ENCODE measurements at places on chromosomes 1 and 21. TPM values are rescaled to one million over a fixed set of nuclear protein-coding genes. Genes with fewer than 3 reads are reported as not detected.

Gene IVNS1ABP
- total RNA-seq, result 134 TPM

Gene MX1
- total RNA-seq, result 106 TPM

DNA sequence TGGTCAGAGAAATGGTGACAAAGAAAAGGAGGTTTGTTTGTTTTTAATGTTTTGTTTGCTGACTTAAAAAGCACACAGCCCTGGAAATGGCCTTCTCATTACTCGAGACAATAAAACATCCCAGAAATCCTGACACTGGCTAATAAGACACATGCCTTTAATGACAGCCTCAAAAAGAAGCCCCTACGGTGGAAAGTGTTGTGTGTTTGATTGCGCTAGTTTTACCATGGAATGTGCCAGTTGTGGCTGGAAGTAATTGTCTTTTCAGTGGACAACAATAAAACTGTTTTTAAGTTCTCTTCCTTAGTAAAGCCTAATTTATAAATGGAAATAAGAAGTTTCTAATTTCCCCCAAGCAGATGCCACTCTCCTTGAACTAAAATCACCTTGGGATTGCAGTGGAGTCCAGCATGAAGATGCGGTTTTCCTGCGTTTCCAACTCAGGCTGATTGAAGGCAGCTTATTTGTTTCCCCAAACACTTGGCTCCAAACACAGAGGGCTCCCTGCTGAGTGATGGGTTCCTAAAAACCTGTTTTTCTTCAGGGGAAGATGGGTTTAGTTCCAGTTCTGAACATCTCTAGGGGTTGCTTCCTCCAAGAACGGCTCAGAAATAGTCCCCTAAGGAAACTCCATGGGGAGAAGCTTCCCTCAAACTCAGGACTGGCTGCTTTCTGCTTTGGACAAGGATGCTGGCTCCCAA is 54.3 kb downstream of the CD247 start:
- no peak for DNase-seq

DNA sequence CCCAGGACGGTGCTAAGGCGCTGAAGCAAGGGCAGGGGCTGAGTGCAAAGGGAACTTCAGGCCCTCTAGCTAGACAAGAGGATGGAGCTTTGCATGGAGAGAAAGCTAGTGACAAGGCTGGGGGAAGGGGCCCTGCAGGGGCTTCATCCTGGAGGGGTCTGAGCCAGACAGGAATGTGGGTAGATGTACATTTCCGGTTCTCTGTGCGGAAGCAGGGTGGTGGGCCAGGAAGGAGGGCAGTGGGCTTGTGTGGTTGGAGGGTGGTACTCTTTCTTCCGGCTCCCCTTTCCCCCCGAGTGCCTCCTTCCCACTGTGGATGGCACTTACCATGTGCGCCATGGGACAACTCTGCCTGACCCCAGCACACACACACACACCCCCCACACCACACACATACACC is 1.5 kb downstream of the KISS1 start:
- DNase-seq, result no peak

DNA sequence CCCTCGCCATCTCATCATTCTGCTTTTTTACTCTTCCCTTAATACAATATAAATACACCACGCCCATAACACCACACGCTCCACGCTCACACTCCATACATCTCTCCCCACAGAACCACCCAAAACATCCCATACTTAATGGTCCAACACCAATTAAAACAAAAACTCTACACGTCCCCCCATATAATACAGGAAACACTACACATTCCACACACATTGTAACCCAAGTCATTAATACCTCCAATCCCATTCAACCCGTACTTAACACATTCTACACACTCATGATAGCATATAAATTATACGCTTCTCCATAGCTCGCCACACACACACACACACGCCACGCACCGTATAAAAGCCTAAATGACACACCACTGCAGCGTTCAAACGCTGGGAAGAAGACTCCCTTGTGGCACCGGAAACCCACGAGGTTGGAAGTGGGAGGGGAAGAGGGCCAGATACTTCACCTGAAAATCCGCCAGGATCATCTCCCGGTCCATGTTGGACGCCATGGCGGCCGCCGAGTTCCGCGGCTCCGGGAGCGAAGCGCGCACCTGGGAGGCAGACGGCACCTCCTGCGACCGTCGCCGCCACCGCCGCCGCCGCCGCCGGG is 659 bp downstream of the FAF1 start:
- no peak for DNase-seq

Gene C8A
- not detected for total RNA-seq

DNA sequence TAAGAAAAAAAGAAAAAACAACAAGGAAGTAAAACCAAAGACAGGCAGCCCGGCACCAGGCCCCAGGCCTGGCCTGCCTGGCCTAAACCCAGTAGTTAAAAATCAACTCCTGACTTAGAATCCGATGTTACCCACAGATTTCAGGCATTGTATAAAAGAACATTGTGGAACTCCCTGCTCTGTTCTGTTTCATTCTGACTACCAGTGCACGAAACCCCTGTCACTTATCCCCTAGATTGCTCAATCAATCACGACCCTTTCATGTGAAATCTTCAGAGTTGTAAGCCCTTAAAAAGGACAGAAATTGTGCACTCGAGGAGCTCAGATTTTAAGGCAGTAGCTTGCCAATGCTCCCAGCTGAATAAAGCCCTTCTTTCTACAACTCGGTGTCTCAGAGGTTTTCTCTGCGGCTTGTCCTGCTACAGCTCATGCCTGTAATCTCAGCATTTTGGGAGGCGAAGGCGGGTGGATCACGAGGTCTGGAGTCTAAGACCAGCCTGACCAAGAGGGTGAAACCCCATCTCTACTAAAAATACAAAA is 15.6 kb upstream of the MYOCOS start:
- DNase-seq, result no peak

- no peak for DNase-seq
These were observed 119.5 kb downstream of the PCBP3 start for GRCh38 chr21:45763074-45763473.

DNA sequence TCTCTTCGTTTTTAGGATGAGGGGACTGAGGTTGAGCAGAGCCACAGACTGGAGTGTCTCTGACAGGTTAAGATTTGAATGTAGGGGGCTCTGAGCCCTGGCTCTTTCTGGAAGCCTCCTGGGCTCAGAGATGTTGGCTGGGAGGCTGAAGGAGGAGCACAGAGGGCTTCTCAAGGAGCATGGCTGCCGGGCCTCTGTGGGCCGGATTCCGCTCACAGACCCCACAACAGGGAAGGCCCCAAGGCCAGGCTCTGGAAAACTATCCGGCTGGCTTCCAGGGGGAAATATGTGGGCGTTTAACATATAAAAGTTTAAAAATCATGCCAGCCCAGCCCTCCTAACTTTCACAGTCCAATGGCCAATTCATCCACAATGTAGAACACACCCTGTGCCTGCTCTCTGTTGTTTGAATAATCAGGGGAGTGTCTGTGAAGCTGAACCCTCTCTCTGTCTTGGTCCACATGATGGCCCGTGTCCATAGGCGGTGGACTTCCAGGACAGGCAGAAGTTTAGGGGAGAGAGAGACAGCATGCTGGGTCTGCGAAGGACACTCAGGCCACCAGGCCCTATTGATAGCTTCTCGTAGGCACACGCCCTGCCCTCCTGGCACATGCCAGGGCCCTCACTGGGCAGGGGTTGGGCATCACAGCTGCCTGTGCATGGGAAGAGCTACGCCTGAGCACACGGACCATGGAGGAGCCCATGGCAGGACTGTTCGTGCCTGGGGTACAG is 10.8 kb downstream of the OBSCN start:
- DNase-seq, result no peak

Gene LYPD8
- total RNA-seq, result not detected

DNA sequence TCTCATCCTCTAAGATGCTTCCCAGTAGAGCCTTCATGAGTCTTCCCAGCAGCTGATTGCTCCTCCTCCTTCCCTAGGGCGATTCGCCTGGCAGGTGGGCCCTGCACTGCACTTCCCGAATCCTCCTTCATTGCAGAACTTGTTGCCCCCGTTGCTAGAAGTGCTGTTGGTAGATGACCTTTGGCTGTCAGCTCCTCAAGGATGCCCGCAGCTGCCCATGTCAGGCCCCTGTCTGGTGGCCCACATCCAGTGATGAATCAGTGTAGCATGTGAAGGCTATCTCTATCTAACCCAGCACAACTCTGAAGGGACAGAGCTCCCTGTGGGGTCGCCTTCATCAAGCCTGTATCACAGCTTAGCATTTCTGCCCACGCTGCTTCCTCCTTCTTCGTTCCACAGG is 52.1 kb upstream of the F3 start:
- DNase-seq, result no peak

DNA sequence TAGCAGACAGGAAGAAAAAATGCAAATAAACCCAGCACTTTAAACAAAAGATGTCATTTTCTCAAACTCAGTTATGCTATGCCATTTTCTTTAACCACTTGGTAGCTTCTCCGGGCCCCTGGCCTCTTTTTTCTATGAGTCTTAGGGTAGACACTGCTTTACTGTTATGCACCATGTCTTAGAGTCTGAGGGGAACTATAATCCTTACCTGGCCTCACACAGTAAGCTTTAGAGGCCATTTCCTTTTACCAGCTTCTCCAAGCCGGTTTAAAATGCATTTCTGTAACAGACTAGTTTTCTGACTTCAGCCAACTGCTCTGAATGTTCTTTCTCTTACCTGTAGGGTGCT is 73.7 kb upstream of the EDEM3 start:
- DNase-seq, result no peak

Gene CELA3B
- total RNA-seq, result not detected

DNA sequence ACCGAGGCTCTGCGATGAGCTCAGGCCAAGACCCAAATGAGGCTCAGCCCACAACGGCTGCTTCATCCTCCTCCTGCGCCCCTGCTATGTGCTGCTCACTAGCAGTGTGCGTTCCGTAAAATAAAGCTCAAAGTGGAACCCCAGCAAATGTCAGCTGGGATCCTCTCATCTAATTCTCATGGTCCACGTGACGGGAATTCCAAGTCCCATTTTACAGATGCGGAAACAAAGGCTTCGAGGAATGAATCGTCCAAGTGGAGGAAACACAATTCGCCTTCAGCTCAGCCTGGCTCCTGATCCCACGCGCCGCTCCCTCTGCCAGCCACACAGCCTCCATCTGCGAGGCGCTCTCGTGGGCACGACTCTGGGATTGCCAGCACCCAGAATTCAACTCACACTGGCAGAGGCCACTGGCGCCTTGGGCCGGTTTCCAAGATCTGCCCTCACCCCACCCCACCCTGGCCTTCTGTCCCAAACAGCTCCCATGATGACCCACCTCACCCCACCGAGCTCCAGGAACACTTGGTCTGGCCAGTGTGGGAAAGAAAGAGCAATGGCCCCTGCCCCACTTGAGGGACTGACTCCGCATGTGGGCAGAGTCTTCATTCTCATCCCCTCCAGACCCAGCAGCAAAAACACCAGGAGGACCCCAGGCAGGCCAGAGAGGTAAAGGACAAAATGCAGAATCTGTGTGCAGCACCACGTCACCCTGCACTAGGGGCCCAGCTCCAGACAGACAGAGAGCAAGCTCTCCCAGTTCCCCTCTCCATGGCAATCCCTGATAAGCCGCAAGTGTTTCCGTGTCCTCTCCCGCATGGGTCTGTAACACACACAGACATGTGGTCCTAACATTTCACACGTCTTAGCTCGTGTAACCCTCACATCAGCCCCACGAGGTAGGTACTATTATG is 10.5 kb downstream of the CASZ1 start:
- no peak for DNase-seq

DNA sequence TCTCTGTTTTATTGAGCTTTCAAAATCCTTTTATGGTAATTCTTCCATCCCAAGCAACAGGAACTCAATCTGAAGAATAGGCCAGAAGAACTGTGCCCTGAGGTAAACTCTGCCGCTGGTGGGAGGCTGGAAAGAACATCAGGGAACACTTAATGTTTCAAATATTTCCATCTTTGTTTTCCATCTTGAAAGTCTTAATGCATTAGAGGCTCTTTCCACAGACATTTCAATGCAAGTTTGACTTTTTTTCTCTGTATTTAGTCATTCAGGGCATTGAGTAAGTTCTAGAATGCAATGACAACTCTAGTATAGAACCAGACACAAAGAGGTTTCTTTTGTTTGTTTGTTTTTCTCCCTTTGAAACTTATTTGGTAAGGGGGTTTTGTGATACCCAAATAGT is 61.5 kb downstream of the KIAA0040 start:
- DNase-seq, result no peak

DNA sequence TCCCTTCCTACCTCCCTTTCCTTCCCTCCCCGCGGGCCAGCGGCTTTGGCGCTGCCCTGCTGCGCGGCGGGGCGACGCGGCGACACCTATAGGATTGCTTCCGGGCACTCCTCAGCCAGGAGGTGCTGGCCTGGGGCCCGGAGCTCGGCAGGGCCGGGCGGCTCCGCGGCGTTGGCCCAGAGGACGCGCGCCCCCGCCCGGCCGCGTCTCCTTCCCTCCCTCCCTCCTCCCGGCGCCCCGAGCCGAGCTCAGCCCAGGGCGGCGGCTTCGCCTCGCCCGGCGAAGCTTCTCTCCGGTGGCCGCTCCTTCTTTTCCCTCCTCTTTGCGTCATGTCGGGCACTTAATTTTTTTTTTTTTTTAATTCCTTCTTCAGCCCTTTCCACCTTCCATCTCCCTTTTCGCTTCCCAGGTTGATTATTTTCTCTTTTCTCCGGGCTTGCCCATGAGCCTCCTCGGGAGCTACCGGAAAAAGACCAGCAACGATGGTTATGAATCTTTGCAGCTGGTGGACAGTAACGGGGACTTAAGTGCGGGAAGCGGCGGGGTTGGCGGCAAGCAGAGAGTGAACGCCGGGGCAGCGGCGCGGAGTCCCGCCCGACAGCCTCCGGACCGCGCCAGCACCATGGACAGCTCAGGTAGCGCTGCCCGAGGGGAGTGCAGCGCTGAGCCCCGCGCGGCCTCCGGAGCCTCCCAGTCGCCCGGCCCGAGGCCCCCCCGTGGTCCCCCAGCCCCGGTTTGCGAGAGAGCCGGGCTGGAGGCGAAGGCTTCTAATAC is at the start of gene DNAJC6:
DNAJC6 (plus strand) TSS at position 240 of the 774 bp plus-strand sequence; CDS start at position 443, 203 bp downstream.
- DNase-seq, result peak; percentile 66

Gene SUSD4
- 0.82 TPM for total RNA-seq

DNA sequence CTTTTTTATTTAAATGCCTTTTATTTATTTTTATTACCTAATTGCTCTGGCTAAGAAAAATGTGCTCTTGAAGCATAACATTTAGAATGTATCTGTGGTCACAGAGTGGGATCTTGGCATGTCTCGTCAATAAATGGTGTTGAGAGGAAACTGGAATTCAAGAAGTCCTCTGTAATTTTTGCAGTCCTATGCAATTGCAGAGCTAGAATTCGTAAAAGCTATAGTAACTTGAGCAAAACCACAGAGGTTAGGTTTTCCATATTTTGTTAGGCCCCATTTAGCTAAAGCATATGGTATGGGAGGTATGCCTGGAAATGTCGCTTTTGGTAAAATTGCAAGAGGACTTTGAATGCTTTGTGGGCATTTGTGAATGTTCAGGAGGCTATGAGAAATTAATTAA is 466.7 kb upstream of the NFIA start:
- DNase-seq, result no peak

Gene C1QTNF12
- 3.8 TPM for total RNA-seq

Data from activated CD4-positive, alpha-beta memory T cell treated with anti-CD3 and anti-CD28 coated beads for 36 hours (primary cell).